WTC11 (cell line): ENCODE measurements at places on chromosomes 3 and 15.

- DNase-seq = no peak
Observed at GRCh38 chr3:12839156-12839946, 2.0 kb downstream of the RPL32 start.

- DNase-seq = no peak
Observed at GRCh38 chr3:14318646-14319045, 83.8 kb upstream of the SLC6A6 start.

DNA sequence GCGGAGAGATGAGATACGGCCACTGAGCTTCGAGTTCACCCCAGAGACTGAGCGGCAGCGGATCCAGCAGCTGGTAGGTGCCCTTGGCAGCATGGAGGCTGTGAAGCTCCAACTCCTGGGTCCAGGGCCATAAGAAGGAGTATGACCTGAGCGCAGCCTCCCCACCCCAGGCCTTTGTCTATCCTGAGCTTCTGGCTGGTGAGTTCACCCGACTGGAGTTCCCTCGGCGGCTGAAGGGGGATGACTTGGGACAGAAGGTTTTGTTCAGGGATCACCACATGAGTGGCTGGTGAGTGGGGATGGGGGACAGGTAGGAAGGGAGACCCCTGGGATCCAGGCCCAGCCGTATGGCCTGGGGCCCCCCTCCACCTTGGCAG is 2.6 kb downstream of the PPM1M start:
- no peak for DNase-seq

- DNase-seq = no peak
Observed at GRCh38 chr3:176953106-176954060, 243.9 kb downstream of the TBL1XR1 start.

DNA sequence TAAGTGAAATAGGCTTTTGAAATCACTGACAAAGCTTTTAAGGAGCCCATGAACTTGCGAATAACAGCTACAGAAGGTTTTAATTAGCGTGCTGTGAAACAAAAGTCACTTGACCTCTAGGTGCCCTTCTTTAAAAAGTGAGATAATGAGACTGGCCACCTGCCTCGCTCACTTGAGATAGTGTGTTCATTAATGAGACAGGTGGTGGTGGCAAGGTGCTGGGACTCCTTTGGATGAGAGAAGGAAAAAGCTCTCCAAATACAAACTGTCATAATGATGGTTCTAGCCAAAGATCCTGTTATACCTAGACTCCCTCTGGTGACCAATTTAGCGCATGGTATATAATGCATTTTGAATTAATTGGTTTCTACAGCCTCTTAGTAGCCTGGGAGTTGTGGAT is 22.7 kb upstream of the IREB2 start:
- DNase-seq = no peak

DNA sequence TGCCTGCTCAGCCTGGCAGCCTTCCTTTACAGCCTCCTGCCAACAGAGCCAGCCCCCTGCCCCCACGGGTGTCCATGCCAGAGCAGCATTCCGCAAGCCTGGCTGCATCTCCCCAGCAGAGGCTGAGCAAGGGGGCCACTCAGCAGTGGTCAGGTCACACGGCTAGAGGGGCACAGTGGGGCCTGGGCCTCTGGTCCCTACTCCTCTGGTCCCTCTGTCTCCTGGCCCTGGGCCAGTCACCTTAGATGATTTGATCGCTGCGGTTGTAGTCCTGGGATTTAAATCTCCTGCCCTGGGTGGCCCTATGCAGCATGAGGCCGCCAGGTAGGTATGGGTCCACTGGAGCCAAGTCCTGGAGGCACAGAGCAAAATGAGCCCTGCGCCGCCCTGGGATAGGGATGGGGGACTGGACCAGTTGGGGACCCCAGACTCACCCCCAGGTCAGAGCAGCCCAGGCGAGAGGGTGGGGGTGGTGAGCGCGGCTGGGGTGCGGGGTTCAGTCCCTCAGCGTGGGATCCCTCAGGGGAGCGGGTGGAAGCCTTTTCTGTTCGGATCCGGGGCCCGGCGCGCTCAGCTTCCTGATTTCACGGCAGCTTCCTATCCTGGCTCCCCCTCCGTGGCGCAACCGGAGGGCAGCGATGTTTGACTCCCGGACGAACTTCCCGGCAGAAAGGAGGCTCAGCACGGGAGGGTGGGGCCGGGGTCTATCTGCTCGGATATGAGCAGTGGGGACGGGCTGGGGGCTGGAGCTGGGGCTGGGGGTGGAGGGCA is at the start of gene ZBTB47:
TSS of gene ZBTB47 (plus strand) at position 138 of the 771 bp plus-strand sequence. CDS start 4,659 bp downstream, outside the sequence.
- no peak for DNase-seq

DNA sequence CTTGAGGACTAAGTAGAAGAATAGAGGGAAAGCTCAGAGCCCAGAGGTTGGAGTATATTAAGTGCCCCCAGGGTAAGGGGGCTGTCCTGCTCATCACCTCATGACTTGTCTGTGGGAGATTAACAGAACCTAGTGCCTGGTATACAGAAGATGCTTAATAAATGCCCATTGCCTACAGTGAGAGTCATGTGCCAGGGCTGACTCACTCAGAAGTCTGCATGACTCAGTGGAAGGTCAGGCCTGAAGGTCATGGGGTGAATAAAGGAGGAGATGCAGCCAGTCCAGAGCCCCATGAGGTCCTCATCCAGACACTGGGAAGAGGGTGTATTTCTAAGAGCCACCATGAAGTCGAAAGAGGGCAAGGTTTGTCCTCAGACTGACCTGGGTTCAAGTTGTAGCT is 62.5 kb upstream of the TLE3 start:
- DNase-seq = no peak

DNA sequence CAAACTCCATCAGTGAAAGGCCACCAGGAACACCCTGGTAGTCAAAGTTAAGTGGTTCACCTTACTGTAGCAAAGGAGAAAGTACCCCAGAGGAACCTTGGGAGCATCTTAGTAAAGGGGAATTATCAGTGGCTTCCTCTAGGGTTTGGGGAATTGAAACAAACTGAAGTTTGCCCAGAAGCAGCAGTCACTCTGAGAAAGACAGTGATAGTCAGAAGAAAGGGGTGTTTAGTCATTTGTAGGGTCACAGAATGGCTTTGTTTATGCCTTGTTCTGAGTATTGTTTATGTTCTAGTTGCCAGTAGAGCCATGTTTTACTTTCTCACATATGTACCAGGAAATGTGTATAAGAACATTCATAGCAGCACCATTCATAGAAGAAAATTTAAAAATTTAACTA is 93.8 kb downstream of the FHIT start:
- DNase-seq = no peak

DNA sequence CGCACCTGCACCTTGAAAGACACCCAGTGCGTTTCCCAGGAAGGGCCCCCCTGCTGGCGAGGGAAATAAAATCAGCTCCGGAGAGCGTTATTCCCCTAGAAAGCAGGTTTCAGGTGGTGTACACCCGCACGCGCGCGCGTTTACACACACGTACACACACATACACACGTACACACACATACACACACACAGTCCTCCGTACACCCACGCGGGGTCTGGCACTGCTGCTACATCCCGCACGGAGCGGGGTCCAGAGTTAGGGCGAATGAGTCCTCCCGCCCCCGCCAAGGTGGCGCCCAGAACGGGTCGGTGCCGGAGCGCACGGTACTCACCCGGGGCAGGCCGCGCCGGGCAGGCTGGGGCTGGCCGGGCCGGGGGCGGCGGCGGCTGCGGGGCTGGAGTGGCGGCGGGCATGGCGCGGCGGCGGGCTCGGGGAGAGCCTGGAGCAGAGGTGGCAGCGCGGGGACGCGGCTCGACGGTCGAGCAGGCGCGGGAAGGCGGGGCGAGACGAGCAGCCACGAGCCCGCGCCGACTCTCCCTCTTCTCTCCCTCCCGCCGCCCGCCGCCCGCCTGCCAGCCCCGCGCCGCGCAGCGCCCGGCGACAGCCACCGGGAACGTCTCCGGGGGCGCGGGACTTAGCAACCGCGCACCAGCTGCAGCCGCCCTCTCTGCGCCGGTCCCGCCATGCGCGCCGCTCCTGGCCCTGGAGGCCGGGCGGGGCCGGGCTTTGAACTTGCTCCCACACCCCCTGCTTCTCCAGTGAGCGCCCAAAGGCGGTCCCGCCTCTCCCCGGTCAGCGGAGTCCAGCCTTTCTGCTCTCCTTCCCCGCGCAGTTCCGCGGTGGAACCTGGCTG is at the start of gene DCLK3:
TSS of gene DCLK3 (minus strand) at position 704 of the 854 bp plus-strand sequence. CDS start at position 414, 290 bp downstream.
- DNase-seq = peak; percentile 54

DNA sequence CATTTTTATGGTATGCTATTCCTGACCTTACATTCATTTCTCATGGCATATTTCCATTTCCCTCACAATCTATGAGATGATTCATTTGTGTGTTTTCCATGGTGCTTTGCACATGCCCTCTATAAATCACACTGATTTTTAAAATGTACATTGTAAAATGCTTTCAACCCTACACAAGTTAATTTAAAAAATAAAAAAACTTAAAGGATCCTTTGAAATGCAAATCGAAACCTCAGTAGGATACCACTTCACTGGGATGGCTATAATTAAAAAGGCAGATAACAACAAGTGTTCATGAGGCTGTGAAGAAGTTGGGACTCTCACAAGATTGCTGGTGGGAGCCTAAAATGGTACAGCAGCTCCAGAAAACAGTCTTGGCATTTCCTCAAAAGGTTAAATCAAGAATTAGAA is 83.5 kb downstream of the FMN1 start:
- no peak for DNase-seq

DNA sequence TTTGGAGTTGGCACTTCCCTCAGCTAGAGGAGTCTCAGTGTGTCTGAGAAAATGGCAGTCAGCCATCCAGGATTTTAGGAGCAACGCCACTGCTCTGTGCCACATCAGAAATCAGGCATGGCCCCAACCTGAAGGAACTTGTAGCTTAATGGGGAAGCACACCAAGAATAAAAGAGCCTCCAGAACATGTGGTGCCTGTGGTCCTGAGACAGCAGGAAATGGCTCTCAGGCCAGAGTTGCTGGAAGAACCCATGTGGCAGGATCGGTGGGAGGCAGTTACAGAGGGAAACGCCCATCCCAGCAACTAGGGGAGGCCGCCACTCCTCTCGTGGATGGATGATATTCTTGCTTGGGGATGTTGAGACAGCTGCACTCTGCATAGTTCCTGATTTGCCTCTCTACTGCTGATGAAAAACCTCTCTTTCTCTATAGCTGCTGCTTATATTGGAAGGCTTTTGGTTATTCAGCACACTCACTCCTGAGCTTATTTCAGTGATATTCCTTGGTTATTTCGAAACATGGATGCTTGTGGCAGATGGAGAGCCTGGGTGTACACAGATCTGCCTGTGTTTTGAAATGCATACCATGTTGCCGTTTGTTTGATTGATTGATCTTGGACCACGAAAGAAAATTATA is 52.4 kb downstream of the KLHL25 start:
- no peak for DNase-seq

GRCh38 chr3:158700559-158700958 is 28.1 kb upstream of the LXN start:
- no peak for DNase-seq

- peak; percentile 19 for DNase-seq
Observed at GRCh38 chr3:98521897-98522543, 682 bp downstream of the CLDND1 start.

- no peak for DNase-seq
Observed at GRCh38 chr3:15982667-15983196, 185.0 kb upstream of the ANKRD28 start.

GRCh38 chr3:128623762-128624176 is 26.8 kb downstream of the RPN1 start:
- no peak for DNase-seq

- DNase-seq = peak; percentile 16
Observed at GRCh38 chr3:154486949-154487348, 57.0 kb upstream of the GPR149 start.

DNA sequence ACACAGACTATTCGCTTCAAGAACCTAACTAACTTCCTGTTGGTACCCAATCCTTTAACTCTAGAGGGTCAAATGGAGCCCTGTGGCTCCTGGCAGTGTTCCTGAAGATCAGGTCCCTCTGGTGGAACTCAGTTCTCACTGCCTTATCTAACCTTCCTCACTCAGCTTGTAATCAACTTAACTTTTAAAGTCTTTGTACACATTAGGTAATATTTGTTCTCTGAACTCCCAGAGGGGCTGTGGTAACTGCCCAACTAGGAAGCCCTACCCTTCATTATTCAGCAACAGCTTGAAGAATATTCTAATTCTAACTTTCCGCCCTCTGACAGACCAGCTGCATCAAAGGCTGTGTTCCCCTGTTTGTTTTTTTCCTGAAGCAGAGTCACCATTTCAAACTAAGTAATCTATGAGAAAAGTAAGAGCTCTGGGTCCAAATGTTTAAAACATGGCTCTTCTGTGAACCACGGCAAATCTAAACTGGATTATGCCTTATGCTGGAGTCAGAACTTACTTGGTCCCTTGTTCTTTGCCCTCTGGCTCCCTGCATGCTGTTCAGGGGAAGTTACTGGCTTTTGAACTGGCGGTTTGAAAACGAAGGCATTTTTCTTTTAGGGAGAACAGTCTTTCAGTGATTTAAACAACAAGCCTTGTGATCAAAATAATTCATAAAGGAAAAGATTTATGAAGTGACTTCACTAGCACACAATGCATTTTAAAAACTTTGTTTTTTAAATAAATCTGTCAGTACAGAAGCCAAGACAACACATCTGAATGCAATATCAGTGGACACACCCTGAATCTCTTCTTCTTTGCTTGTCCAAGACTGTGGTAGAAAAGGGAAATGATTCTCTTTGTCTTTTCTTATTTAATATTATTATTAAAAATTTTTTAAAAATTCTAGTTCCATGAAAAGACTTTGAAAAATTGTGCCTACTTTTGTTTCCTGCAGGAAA is 365.6 kb downstream of the TIGIT start:
- no peak for DNase-seq

DNA sequence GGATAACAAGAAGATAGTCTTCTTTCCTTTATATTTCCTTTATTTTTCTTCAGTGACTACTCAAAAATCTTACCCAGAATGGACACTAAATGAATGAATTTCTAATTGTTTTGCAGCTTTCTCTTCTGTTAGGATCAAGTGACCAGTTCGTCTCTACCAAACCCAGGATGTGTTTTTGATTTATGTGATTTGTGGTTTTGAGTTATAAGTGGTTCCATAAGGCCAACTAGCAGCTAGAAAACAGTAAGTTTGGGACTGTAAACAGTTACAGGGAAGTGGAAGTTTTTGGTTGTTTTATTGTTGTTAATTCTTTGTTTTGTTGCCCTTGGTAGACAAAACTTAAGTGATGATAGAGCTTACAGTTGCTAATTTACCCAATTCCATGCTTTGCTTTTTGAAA is 456.5 kb downstream of the IL5RA start:
- no peak for DNase-seq

GRCh38 chr3:46971742-46972141 is 4.8 kb downstream of the CCDC12 start:
- no peak for DNase-seq

DNA sequence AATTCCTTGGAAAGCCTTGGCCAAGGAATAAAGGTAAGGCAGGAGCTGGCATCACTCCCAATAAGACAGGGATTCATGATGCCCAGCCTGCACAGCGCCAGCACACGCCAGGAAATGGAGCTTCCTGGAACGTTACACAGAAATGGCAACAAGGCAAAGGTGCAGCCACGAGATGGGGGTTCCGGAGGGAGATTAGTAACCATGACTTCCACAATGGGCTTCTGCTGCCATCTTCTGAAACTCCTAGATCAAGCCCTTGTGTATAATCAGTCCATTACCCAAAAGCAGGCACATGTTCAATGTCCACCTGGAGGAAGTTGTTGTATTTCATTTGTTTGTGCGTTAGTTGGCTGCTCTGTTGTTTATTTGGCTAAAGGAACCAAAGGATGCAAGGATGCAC is 131.2 kb upstream of the TRIM42 start:
- DNase-seq = no peak
